Keratinocyte (primary cell): ENCODE measurements at places on chromosomes 13 and 19. TPM values are rescaled to one million over a fixed set of nuclear protein-coding genes. Genes with fewer than 3 reads are reported as not detected.

The PSG1 gene
- 0.24 to 0.28 TPM (median 0.27 TPM) in 3 replicates for polyA plus RNA-seq

The ZNF345 gene
- 1.5 to 1.9 TPM (median 1.6 TPM) in 3 replicates for polyA plus RNA-seq

The ADGRL1 gene
- polyA plus RNA-seq = 3.2 to 6.8 TPM (median 4.6 TPM) in 3 replicates

The CGB8 gene
- polyA plus RNA-seq = not detected in 3 replicates

The TLE5 gene
- polyA plus RNA-seq = 249 to 337 TPM (median 316 TPM) in 3 replicates

The ZIM2 gene
- polyA plus RNA-seq = not detected in 3 replicates

The EPS8L1 gene
- polyA plus RNA-seq = 20.1 to 37.3 TPM (median 26.0 TPM) in 3 replicates

The TJP3 gene
- 0.02 to 0.08 TPM in 2 of 3 replicates, not detected in the other for polyA plus RNA-seq

The ZNF763 gene
- 1.2 to 2.3 TPM (median 1.3 TPM) in 3 replicates for polyA plus RNA-seq

GRCh38 chr19:35307931-35308330 lies 16.0 kb downstream of the MAG start:
- no peaks in the 10 kb centered on the region for H3K4me1 ChIP-seq
- no peak for DNase-seq
- H3K27ac ChIP-seq = no peak overlapping the region
- peaks cover 3% of the 10 kb centered on the region for H3K27me3 ChIP-seq

DNA sequence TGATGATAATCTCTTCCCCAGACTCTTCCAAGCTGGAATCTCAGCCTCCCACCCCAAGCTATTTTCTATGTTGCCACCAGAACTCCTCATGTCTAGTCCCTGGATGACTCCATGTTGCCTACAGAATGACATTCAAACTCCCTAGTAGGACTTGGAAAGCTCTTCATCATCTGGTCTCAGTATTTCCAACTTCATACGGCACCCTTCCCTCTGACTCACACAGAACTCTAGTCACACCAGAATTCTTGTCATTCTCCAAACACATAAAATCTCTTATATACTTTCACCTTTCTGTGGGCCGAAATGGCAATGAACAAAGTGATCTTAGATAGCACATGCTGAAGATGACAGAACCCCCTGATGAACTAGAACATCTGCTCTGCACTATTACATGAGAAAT lies 86.2 kb downstream of the CAB39L start:
- H3K4me3 ChIP-seq = no peak overlapping the region
- no peak overlapping the region for H3K27ac ChIP-seq
- H3K4me1 ChIP-seq = peaks cover 4% of the 10 kb centered on the region
- no peaks in the 10 kb centered on the region for H3K27me3 ChIP-seq

GRCh38 chr13:51922771-51923480 lies 61.2 kb downstream of the CCDC70 start:
- no peaks in the 10 kb centered on the region for H3K36me3 ChIP-seq
- no peak overlapping the region for H3K27ac ChIP-seq
- no peaks in the 10 kb centered on the region for H3K27me3 ChIP-seq
- no peaks in the 10 kb centered on the region for H3K4me1 ChIP-seq
- no peak overlapping the region for H3K4me3 ChIP-seq

DNA sequence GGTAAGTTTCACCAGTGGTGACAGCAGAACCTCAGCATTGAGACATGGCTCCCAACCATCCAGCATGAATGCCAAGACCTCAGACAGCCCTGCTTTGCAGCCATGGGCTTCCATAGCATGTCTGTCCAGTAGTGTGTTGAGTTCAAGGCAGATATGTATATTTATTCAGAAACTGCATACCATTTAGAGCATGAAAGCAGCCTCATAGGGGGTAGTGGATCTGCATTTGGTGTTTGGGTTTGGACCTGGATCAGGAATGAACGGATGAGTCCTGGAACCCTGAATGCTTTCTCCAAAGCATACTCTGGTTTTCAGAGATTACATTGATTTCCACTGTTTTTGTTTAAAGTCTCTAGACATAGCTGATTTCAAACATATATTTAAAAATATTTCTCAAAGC lies 114.3 kb downstream of the ESD start:
- no peak overlapping the region for H3K4me3 ChIP-seq
- DNase-seq = no peak
- peaks cover 4% of the 10 kb centered on the region for H3K36me3 ChIP-seq
- H3K27me3 ChIP-seq = no peaks in the 10 kb centered on the region
- peaks cover 14% of the 10 kb centered on the region for H3K4me1 ChIP-seq

- H3K4me1 ChIP-seq = no peaks in the 10 kb centered on the region
- DNase-seq = no peak
- H3K27me3 ChIP-seq = no peaks in the 10 kb centered on the region
- no peak overlapping the region for H3K4me3 ChIP-seq
Observed at GRCh38 chr13:109126178-109126577, 496.8 kb downstream of the MYO16 start.

DNA sequence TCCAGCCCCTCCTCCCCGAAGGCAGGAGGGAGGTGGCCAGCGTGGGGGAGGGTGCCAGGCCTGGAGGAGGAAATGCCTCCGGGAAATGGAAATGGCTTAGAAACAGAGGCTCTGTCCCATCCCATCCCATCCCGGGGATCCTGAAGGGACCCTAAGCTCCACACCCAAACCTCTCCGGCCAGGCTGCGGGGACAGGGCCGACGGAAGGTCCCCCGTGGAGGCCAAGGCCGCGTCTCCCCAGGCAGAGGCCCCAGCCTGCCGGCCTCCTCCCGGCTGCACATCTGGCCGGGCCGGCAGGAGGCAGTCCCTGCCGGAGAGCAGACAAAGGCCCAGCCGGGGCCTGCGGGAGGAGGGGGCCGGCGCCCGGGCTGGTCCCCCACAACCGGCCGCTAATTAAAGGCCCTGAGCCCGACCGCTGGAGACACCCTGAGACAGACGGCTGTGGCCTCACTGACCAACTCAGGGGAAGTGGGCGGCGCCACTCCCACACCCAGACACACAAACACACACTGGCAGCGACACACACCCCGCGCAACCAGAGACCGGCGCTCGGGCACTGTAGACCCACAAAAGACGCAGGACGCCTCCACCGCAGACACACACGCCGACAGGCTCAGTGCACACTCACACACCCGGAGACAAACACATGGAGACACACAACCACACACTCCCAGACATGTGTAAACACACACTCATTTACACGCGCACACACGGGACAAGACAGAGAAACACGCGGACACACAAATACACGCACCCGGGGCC lies 1.1 kb downstream of the ADAMTS10 start:
- no peak overlapping the region for H3K4me3 ChIP-seq
- DNase-seq = no peak
- H3K4me1 ChIP-seq = no peaks in the 10 kb centered on the region
- H3K36me3 ChIP-seq = no peaks in the 10 kb centered on the region

DNA sequence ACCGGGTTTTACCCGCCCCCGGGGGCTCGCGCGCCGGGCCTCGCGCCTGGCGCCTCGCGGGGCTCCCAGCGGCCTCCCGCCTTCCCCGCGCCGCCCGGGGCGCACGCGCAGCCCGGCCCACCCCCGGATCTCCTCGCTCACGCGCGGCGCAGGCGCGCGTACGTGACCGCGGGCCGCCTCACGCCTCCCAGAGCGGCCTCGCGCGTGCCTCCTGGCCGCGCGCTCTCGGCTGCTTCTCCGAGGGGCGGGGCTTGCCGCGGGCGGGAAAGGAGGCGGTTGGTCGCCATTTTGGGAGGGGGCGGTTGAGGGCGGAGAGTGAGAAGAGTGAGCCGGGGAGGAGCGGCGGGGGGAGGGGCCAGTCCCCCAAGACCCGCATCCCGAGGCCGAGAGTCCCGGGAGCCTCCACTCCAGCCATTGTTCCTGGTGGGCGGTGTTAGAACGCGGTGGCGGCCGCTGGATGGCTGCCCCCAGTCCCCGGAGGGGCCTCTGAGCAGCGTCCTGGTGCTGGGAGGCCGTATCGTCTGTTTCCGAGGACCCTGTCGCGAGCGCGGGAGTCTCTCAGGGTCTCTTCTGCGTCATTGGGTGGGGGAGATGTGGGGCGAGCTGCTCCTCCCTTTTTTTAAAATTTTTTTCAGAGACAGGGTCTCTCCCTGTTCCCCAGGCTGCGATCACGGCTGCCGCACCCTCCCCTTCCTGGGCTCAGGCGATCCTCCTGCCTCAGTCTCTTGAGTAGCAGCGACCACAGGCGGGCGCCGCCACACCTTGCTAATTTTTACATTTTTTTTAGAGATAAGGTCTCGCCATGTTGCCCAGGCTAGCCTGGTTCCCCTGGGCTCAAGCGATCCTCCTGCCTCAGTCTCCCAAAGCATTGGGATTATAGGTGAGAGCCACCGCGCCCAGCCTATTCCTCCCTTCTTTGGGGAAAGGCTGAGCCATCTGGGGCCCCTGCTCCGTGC lies at the start of gene ZNF541:
TSS of gene ZNF541 (minus strand) at position 78 of the 956 bp plus-strand sequence. CDS start 17,292 bp downstream, outside the sequence.
- H3K27me3 ChIP-seq = no peaks in the 10 kb centered on the region
- H3K4me1 ChIP-seq = no peaks in the 10 kb centered on the region
- no peak within 1 kb of the TSS for H3K4me3 ChIP-seq
- no peak within 1 kb of the TSS for H3K27ac ChIP-seq

- no peaks in the 10 kb centered on the region for H3K27me3 ChIP-seq
- H3K36me3 ChIP-seq = peaks cover 23% of the 10 kb centered on the region
- H3K4me1 ChIP-seq = peaks cover 17% of the 10 kb centered on the region
- no peak for DNase-seq
- peak overlapping the region; percentile 90 for H3K4me3 ChIP-seq
Observed at GRCh38 chr19:39969681-39970424, 1.1 kb upstream of the PSMC4 start.

GRCh38 chr13:112634102-112634501 lies 46.1 kb upstream of the TUBGCP3 start:
- no peak overlapping the region for H3K4me3 ChIP-seq
- H3K27ac ChIP-seq = no peak overlapping the region
- DNase-seq = no peak
- no peaks in the 10 kb centered on the region for H3K36me3 ChIP-seq

DNA sequence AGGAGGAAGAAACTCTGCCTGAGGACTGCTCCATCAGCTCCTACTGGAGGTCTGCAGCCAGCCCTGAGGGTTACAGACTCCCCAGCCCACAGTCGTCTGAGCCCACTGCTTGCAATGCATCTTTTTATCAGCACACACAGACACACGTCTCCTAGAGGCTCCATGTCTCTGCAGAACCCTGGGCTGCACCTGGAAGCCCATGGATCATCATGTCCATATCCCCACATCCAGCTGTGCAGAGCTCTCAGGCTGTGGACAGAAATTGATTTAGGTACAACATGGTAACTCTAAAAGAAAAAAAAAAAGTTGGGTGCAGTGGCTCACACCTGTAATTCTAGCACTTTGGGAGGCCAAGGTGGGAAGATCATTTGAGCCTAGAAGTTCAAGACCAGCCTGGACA lies 32.9 kb upstream of the ISYNA1 start:
- no peak for DNase-seq
- H3K36me3 ChIP-seq = peaks cover 16% of the 10 kb centered on the region
- peaks cover 12% of the 10 kb centered on the region for H3K4me1 ChIP-seq
- no peak overlapping the region for H3K27ac ChIP-seq

GRCh38 chr13:51783428-51784094 lies 20.4 kb downstream of the DHRS12 start:
- no peaks in the 10 kb centered on the region for H3K4me1 ChIP-seq
- no peak overlapping the region for H3K27ac ChIP-seq
- no peaks in the 10 kb centered on the region for H3K27me3 ChIP-seq
- no peaks in the 10 kb centered on the region for H3K36me3 ChIP-seq
- DNase-seq = no peak

DNA sequence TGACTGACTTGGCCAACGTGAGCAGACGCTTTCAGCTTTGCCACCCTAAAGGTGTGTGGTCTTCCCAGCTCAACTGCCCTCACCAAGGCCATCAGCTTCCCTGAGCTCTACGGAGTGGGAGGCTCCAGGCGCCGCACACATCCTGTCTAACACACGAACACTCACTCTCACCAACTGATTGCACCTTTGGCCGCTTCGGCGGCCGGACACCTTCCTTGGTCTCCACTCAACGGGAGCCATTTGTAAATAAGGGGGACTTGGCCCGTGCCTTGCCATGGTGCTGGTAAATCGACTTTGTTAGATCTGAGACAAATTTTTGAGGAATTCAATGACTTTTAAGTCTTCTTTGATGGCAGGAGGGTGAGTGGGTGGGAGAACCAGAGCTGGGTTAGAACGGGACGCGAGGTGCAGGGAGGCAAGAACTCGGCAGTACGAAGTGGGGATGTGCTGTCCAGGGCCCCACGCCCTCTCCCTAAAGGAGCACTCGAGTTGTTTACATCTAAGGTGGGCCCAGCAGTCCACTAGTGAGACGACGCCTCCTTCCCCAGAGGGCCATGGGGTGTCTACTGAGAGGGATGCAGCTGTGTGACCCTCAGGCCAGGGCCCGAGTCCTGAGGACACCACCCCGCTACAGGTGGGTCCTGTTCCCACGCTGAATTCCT lies 4.4 kb downstream of the C13orf46 start:
- no peak overlapping the region for H3K27ac ChIP-seq
- DNase-seq = no peak
- H3K4me3 ChIP-seq = no peak overlapping the region

- H3K27ac ChIP-seq = no peak overlapping the region
- H3K4me1 ChIP-seq = no peaks in the 10 kb centered on the region
- no peak overlapping the region for H3K4me3 ChIP-seq
Observed at GRCh38 chr13:30241532-30241931, 65.8 kb downstream of the KATNAL1 start.

DNA sequence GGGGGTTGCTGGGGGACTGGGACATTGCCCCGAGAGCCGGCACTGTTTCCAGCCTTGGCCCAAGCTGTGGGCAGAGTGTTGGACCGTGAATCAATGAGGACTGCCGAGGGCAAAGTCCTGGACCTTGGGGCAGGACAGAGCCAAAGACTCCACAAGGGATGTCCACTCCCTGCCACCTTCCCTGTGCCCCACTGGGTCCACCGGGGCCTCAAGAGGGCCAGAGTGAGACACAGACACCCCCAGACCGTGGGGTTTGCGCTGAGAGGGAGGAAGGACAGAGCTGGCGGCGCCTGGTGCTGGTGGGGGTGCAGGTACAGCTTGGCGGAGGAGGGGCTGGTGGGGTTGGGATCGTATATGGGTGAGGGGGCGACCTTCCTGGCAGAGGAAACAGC lies 11.8 kb downstream of the MAST3 start:
- peaks cover 9% of the 10 kb centered on the region for H3K4me1 ChIP-seq
- H3K27ac ChIP-seq = no peak overlapping the region
- peaks cover 10% of the 10 kb centered on the region for H3K27me3 ChIP-seq

DNA sequence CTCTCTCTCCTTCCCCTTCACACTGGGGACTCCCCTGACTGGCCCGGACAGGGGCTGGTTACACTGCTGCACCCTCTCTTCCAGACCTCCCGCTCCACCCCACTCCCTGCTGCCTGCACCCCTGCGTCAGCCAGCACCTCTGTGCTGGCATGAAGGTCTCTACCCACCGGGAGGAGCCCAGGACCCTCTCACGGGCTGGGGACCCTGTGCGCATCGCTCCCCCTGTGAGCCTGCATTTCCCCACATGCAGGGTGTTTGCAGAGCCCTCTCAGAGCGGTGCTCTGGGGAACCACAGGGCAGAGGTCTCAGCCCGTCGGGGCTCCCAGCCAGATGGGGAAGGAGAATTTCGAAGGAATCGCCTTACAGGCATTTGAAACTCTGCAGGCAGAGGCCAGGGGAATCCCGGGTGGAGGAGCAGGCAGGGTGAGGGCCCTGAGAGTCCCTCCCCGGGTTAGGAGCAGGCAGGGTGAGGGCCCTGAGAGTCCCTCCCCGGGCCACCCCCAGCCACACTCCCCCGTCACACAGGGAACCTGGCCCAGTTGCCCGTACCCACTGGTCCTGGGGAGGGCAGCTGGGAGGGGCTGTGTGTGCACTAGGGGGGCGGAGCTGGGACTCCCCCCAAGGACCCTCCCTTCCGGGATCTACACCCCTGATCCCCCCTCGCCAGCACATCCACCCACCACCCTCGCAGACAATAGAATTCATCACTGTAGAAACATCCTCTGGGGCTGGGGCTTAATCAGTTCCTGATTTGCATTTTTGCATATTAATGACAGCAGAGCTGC lies 16.3 kb upstream of the TCF3 start:
- H3K27ac ChIP-seq = no peak overlapping the region
- H3K4me3 ChIP-seq = no peak overlapping the region
- H3K27me3 ChIP-seq = peaks cover 26% of the 10 kb centered on the region
- no peak for DNase-seq
